ENCODE measurements at places on chromosomes 7 and 10.

DNA sequence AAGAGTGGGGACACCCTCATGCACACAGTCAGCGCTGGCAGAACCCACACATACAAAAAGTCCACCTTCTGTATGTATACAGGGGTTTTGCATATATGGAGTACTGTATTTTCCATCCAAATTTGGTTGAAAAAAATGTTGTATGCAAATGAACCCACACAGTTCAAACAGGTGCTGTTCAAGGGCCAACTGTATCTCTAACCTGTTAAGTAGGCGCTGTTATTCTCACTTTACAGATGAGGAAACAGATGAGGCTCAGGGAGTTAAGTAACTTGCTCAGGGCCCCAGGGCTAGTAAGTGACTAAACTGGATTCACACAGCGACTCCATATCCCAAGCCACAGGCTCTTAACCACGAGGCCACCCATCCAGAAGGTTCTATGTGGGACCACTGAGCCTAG, 69.9 kb downstream of the C10orf105 start:
- no peak for DNase-seq

DNA sequence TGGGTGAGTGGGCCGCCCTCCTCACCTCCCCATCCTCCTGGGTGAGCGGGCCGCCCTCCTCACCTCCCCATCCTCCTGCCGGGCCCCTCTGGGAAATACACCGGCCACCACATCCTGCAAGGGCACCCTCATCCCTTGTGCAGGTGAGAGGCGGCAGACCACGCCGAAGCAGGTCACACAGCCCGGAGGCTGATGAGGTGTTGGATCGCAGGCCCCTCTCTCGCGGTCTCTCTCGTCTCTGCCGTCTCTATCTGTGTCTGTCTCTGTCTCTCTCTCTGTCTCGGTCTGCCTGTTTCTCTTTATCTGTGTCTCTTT, 30.8 kb upstream of the FOXL3 start:
- DNase-seq: no peak

- no peak for DNase-seq
Observed at GRCh38 chr10:80313523-80313922, 24.1 kb upstream of the MAT1A start.

GRCh38 chr7:71851776-71852498, 560.2 kb downstream of the CALN1 start:
- DNase-seq: no peak

DNA sequence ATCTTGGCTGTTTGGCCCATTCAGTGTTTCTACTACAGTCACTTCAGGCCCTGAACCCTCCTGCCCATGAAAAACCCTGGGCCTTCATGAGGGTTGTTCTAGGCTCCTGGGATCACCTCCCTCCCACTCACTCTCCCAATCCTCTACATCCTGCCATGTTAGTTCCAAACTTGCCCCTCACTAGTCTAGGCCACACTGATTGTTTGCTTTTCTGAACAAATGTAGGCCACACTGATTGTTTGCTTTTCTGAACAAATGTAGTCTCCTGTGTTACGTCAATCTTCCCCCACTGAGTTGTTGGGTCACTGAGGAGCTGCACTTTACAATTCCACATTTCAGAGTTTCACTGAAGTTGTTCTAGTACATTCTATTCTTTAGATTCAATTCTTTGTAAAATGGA, 5.3 kb upstream of the ALDH18A1 start:
- no peak for DNase-seq

GRCh38 chr7:11436316-11436715, 395.7 kb downstream of the THSD7A start:
- DNase-seq: no peak

- DNase-seq: peak; percentile 24
Observed at GRCh38 chr10:62109587-62110293, 158.9 kb downstream of the RTKN2 start.

DNA sequence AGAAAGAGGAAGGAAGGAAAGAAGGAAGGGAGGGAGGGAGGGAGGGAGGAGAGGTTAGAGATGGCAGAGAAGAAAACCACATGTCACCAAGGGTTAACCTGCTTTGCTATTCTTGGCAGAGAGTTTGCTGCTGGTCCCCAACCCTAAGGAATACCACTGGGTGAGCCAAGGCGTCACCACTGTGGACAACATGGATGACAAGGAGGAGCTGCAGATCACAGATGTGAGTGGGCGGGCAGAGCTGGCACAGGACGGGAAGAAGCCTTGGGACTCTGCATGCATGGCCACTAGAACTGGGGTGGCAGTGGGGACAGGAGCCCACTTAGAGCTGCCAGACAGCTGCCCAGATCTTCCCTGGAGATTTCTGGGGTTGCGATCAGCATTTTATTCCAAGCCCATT, 17.2 kb upstream of the MYH16 start:
- no peak for DNase-seq

DNA sequence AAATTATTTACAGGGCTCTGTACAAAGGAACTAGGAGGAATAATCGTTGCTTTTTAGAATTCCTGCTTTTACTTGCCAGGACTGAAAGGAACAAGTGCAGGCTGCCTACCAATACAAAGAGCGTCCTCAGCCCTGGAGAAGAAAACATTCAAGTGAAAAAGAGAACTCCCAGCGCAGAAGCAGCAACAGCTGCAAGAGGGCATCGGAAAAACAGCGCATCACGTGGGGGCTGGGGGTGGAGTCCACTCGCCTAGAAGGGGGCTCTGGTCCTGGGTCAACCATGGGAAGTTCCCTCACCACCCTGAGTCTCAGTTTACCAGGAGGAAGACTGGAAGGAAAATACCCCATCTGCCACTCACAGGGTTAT, 385 bp upstream of the C10orf90 start:
- DNase-seq: no peak

DNA sequence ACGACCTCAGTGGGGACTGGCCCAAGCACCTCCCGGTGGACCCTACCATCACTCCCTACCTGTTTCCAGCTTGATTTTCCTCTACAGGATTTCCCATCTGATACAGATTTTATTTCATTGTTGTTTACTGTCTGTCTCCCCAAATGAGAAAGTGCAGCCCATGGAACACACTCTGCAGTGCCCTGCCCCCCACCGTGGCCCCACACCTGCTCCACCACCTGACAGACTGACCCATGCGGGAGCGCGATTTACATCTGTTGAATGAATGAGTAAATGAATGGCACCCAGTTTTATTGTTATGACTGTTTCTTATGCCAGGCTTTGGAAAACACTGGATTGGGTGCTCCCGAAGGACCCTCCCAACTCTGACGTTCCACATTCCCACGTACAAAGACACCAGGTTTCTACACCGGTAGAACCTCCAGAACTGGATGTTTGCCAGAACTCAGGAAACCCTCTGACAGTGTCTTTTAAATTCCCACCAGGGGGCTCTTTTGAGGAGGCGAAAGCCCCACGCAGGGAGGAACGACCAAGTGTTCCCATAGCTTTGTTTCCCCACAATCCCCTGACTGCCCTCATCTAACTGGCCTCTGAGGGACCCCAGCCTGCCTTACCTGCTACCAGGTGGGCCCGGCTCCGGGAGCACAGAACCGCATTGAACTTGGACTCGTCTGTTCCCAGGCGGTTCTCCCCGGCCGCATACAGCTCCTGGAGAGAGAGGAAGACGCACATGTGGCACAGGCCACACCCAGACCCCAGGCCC, 29.0 kb downstream of the PLAC9 start:
- DNase-seq: no peak

DNA sequence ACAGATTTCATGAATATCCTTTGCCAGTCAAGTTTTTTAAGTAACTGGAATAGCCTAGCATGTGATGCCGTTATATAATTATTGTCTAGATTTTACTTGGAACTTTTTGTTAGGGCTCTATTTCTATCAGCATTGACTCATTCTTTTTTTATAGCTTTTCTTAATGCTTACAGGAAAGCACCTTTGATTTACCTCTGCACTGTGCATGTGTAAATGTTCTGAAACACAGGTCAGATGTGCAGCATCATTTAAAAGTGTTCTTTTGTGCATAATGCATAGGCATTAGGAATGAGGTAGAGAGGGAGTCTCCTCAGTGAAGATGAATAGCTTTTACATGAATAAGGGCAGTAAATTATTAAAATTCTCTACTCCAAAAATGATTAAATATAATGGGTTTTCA, 669.3 kb upstream of the MBL2 start:
- no peak for DNase-seq

GRCh38 chr10:127313996-127314700, 117.8 kb upstream of the INSYN2A start:
- no peak for DNase-seq

DNA sequence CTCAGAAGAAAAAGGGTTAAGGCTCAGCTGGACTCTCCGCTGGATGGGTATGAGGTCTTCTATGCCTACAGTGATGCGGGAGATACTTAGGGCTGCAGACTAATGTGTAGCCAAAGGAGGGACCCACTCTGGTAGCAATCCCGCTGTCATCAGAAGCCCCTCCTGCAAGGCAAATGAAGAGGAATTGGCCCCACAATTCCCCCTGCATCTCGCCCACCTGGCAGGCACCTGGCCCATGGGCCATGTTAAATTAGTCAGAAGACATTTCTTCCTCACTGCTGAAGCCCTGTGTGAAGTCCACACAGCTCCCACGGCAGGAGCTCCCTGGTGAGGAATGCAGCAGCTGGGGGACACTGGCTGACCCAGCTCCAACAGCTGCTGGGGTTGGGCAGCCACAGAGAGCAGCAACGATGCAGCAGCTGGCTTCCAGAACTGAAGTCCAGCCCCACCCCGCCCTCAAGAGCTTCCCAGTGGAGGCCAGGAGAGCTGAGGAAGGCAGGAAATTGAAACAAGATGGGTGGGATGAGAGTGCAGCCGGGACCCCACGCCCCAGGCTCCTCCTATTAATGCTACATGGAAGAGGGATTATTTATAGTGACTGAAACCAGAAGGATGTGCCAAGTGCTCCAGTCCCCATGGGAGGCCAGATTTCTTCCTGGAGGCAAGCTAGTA, 5.5 kb downstream of the VSTM4 start:
- no peak for DNase-seq

DNA sequence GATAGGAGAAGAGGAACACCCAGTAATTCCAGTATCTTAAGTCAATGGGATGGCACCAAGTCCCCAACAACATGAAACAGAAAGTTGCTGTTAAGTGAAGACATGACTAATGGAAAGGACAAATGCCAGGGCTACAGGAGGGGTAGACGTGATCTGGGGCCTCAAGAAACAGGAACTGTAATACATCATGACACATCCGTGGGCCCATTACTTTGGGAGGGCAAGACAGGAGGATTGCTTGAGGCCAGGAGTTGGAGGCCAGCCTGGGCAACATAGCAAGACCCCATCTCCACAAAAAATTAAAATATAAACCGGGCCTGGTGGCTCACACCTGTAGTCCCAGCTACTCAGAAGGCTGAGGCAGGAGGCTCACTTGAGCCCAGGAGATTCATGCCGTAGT, 408.6 kb upstream of the PRKCQ start:
- no peak for DNase-seq

DNA sequence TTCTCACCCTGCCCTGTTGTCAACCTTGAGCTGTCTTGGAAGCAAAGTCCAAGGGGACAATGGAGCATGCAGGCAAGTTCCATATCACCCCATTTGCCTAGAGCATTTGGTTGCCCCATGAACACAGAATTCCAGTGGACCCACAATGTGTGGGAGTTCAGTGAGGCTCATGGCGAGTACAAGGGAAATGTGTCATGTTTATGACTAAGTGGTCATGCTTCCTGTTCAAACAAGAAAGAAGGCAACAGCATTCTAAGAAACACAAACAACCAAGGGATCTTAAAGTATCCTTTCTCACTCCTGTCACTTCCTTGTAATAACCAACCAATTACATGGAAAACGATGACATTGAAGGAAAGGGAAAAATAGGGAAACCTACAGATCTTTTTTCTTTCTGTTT, 513.0 kb downstream of the INHBA start:
- DNase-seq: no peak

- DNase-seq: no peak
Observed at GRCh38 chr7:26185131-26185843, 15.3 kb downstream of the HNRNPA2B1 start.

DNA sequence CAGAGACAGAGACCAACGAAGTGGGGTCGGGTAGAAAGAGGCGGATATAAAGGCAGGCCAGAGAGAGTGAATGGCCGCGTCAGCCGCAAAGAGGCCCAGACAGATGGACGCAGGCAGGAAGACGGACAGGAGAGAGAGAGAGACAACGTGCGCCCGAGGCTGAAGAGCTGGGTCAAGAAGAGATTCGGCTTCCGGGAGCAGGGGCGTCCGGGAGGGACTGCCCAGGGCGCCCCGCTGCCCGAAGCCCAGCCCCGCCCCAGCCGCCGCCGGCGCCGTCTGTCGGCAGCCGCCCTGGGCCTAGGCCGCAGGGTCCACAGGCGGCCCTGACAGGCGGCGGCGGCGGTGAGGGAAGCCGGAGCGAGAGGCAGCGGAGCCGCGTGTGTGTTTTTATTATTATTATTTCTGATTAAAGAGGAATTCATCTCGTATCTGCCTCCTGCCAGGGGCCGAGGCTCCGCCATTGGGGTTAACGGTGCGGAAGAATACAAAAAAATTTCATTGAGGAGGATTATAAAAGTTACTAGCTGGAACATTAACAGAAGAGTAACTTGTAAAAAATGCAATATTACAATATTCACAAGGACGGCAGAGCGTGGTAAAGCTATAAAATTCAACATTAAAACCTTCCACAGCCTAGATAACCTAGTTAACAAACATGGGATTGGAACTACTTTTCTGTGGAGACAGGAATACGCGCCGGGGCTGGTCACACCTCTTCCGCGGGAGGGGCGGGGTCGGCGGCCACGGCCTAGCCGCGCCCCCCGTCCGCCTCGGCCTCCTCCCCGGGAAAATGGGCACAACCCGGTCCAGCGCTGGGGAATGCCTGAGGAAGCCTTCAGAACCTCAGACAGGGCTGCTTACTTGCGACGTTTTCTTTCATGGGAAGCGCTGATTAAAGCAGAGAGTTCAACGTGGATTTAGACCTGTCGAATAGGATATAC, 29.7 kb upstream of the PAX2 start:
- no peak for DNase-seq

DNA sequence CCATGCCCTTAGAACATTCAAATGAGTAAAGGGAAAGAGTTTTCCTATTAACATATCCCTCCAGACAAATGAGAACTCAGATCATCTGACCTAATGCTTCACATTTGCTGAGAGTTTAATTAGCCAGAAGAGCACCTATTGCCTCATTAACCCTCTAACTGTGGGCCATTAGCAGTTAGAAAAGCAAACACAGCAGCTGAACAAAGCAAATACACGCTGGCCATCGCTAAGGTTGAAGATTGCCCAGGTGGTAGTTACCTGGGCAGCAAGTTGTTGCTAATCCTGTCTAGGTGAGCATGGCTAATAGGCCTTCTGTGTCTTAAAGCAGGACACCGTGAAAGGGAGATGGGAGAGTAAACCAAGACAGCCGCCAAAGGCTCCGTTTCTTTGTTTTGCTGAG, 49.9 kb upstream of the UCN3 start:
- no peak for DNase-seq

DNA sequence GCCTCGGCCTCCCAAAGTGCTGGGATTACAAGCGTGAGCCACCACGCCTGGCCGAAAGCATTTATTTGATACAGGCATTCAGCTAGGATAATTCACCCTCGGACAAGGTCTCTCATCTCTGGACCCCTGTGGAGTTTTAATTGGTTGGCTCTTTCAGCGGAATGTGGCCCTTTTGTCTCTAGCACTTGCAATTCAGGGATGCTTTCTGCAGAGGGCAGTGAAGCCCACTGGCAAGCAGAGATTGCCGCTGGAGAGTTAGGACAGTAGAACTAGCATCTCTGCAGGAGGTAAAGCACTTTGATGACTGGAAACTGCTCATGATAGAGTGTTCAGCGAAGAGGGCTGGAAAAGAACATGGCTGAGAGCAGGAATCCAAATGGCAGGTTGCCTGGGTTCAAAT, 62.0 kb downstream of the SUFU start:
- no peak for DNase-seq
